ENCODE measurements at places on chromosomes 1 and 21.

DNA sequence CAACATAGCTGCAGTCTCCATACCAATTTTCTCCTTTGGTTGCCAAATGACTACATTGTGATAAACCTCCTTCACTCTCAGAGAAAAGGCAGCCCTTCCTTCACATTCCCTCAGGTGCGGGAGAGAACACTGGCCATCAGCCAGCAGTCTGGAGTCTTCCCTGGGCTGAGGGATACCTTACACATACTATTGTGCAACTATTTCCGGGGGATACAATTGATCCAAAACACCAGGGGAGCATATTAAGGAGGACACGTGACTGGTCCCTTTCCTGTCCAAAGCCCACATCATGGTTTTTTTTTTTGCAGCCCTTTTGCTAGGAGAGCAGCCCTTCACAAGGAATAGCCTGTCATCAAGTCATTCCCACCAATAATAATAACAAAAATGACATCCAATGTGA is 172.1 kb upstream of the ZRANB2 start:
- no peak for ATAC-seq

DNA sequence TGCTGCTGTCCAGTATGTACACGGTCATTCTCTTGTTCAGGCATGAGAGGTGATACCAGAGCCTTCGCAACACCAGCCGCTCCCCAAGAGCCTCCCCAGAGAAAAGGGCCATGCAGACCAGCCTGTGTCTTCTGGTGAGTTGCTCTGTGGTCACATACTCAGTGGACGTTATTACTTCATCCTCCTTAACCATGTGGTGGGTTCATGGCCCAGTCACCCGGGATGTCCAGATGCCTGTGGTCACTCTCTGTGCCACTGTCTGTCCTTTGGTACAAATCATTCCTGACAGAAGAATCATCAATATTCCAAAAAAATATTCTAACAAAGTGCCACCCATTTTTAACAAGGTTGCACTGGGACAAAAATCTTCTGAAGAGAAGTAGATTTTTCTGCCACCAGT is 8.8 kb upstream of the ZNF124 start:
- ATAC-seq: no peak

DNA sequence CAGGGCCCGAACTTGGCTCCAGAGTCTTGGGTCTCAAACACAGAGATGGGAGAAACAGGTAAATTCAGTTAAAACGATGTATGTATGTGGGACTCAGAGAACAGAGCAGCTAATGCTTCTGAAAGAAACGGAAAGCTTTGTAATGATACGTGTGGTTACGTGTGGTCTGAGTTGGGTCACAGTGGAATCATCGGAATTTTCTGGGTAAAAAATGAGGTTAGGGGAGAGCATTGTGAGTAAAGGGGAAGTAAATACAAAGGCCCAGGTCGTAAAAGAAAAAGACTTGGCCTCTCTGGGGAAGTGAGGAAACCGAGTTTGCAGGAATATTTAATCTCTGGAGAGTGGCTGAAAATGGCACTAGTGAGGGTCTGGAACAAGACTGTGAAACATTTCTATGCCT is 8.3 kb downstream of the NHLH2 start:
- no peak for ATAC-seq

GRCh38 chr21:29649406-29649814 is 290.4 kb downstream of the GRIK1 start:
- no peak for ATAC-seq

GRCh38 chr21:15122241-15122640 is 57.4 kb upstream of the NRIP1 start:
- no peak for ATAC-seq

GRCh38 chr1:234605983-234606783 is 3.8 kb downstream of the IRF2BP2 start:
- no peak for ATAC-seq

DNA sequence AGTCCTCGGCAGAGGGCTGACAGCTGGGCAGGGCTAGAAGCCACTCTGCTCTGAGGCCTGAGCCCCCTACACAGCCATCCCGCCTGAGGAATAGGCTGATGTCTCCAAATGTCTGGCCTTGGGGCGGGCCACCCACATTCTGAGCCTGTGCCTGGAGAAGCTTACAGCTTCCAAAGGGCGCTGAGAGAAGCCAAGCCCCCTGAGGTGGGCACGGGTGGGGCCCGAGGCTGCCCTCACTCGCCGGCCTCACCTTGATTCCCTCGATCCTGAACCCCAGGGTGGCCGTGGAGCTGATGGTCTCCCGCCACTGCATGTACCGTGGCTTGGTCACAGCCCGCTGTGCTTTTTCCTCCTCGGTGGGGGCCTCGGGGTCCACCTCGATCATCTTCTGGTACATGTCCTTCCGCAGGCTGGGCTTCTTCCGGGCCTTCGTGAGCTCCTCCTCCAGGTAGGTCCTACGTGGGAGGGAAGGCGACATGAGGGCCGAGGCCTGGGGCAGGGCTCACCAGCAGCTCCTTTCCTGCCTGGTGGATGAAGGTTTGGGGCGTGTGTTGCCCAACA is 93.2 kb downstream of the STUM start:
- ATAC-seq: no peak

- no peak for ATAC-seq
These were observed 13.6 kb downstream of the BATF3 start for GRCh38 chr1:212686069-212686468.

GRCh38 chr1:169318536-169319244 is 48.9 kb downstream of the NME7 start:
- no peak for ATAC-seq

Measured in activated T-helper 17 cell treated with anti-CD3 and anti-CD28 coated beads, Interleukin-2, amount 50 U/mL, for 72 hours (primary cell).